Mononuclear cell (primary cell): ENCODE measurements at places on chromosomes 2 and 18. TPM values are rescaled to one million over a fixed set of nuclear protein-coding genes. Genes with fewer than 3 reads are reported as not detected.

Gene DSG1
- not detected for total RNA-seq

Gene FN1
- 4.6 TPM for total RNA-seq

Gene RPS27A
- 1,968 TPM for total RNA-seq

Gene NAPG
- total RNA-seq: 39.0 TPM

Gene CKAP2L
- total RNA-seq: 0.21 TPM
